Activated T-helper 2 cell treated with anti-CD3 and anti-CD28 coated beads, Interferon-gamma antibody, Interleukin-2, Interleukin-4, amounts not matched to agents 10 μg/mL and 5 μg/mL and 100 μg/mL, durations not matched to agents 14 hours and 24 hours and 36 hours (primary cell): ENCODE measurements at places on chromosomes 7 and 10. TPM values are rescaled to one million over a fixed set of nuclear protein-coding genes. Genes with fewer than 3 reads are reported as not detected.

The TIMM23 gene
- total RNA-seq, result 90.9 and 93.6 TPM in 2 replicates

GRCh38 chr10:11081408-11081807, 63.7 kb downstream of the CELF2 start:
- H3K4me3 ChIP-seq, result no peak overlapping the region
- H3K27me3 ChIP-seq, result peaks cover 42% of the 10 kb centered on the region
- H3K27ac ChIP-seq, result no peak overlapping the region

DNA sequence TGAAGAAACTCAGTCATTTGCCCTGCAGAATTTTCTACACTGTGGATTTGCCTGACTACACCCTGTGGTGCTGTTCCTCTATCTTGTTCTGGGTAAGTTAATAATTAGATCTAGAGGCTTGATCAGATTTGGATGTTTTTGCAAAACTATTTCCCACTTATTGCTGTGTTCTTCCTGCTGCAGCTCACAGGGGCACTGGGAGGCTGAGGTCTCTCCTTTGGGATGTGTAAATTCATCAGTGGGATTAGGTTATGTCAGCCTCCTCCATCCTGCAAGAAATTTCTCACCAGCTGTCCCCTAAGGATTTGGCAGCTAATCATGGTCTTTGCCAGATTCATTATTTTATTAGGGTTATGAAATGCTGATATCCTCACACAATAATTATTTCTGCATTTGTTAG, 148.1 kb upstream of the ZNF32 start:
- H3K27ac ChIP-seq, result no peak overlapping the region
- H3K4me3 ChIP-seq, result no peak overlapping the region
- no peaks in the 10 kb centered on the region for H3K36me3 ChIP-seq
- peaks cover 11% of the 10 kb centered on the region for H3K4me1 ChIP-seq
- peaks cover 40% of the 10 kb centered on the region for H3K27me3 ChIP-seq

DNA sequence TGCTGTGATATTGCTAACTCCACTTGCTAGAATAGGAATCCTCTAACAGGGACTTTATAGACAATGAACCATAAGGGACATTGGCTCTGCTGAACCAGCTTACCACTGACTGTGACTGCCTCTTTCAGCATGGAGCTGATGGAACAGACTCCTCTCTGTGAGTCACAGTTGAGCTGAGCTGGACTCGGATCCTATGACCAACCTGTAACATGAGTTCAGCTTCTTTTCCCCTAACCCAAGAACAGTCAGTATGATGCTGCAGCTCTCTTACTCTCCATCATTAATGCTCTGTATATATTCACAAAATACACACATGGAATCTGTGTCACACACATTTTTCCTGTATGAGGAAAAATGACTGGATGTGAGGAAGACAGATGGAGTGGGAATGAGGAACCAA, 177.9 kb upstream of the BET1 start:
- H3K36me3 ChIP-seq, result no peaks in the 10 kb centered on the region
- H3K4me1 ChIP-seq, result peaks cover 7% of the 10 kb centered on the region
- H3K4me3 ChIP-seq, result no peak overlapping the region
- no peak for DNase-seq
- H3K27me3 ChIP-seq, result peaks cover 3% of the 10 kb centered on the region

DNA sequence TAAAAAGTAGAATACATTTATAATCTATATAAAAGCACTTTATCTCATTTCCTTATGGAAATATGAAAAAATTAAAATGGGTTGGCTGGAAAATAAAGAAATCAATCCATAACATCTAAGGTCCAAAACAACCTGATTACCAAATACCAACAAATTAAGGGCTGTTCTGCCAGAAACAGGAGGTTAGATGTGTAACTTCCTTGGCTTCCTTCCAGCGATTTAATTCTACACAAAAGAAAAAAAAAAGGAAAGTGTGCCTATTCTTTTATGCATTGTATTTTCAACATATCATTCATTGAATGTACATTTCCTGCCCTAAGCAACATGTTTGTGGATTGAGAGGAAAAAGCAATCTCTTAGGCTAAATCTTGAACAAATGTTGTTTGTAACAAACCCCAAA, 36.2 kb upstream of the USP6NL start:
- no peak for DNase-seq
- H3K36me3 ChIP-seq, result no peaks in the 10 kb centered on the region
- H3K4me1 ChIP-seq, result no peaks in the 10 kb centered on the region

DNA sequence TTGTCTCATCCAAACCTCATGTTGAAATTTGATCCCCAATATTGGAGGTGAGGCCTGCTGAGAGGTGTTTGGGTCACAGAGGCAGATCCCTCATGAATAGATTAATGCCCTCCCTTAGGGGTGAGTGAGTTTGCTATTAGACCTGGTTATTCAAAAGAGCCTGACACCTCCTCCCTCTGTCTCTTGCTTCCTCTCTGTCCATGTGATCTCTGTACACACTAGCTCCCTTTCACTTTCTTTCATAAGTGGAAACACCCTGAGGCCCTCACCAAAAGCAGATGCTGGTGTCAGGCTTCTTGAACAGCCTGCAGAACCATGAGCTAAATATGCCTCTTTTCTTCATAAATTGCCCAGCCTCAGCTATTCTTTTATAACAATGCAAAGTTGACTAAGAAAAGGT, 447.1 kb downstream of the MDFIC start:
- DNase-seq, result no peak
- no peak overlapping the region for H3K4me3 ChIP-seq
- no peaks in the 10 kb centered on the region for H3K27me3 ChIP-seq
- no peaks in the 10 kb centered on the region for H3K4me1 ChIP-seq
- H3K27ac ChIP-seq, result no peak overlapping the region
- H3K36me3 ChIP-seq, result no peaks in the 10 kb centered on the region

GRCh38 chr7:77664715-77665114, 31.5 kb upstream of the RSBN1L start:
- no peak overlapping the region for H3K27ac ChIP-seq
- no peaks in the 10 kb centered on the region for H3K36me3 ChIP-seq
- no peak overlapping the region for H3K4me3 ChIP-seq
- no peaks in the 10 kb centered on the region for H3K27me3 ChIP-seq

DNA sequence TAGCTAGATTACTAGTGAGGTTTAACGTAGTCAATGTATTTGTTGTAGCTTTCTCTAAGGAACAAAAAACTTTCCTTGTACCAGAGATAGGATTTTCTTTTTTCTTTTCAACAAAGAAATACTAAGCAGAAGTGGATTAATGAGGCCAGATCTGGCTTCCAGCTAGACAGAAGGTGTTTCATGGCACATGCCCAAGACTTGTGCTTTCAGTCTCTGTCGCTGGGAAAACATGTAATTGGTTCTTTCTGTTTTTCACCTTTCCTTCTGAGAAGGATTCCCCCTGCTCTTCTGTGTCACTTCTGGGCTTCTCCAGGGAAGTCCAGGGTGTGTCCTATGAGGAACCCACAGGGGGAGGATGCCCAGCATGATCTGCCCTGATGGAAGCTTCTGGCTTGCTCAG, 492.2 kb downstream of the CCSER2 start:
- no peaks in the 10 kb centered on the region for H3K36me3 ChIP-seq
- no peak for DNase-seq
- no peaks in the 10 kb centered on the region for H3K27me3 ChIP-seq
- no peak overlapping the region for H3K27ac ChIP-seq
- no peaks in the 10 kb centered on the region for H3K4me1 ChIP-seq
- H3K4me3 ChIP-seq, result no peak overlapping the region

GRCh38 chr7:51140199-51141164, 176.1 kb downstream of the COBL start:
- no peak for DNase-seq
- no peaks in the 10 kb centered on the region for H3K36me3 ChIP-seq
- H3K27me3 ChIP-seq, result peaks cover 11% of the 10 kb centered on the region
- peaks cover 23% of the 10 kb centered on the region for H3K4me1 ChIP-seq
- H3K4me3 ChIP-seq, result no peak overlapping the region
- no peak overlapping the region for H3K27ac ChIP-seq

GRCh38 chr10:32161586-32161985, 105.4 kb upstream of the KIF5B start:
- H3K4me1 ChIP-seq, result no peaks in the 10 kb centered on the region
- H3K27ac ChIP-seq, result no peak overlapping the region
- no peak overlapping the region for H3K4me3 ChIP-seq
- no peaks in the 10 kb centered on the region for H3K36me3 ChIP-seq

DNA sequence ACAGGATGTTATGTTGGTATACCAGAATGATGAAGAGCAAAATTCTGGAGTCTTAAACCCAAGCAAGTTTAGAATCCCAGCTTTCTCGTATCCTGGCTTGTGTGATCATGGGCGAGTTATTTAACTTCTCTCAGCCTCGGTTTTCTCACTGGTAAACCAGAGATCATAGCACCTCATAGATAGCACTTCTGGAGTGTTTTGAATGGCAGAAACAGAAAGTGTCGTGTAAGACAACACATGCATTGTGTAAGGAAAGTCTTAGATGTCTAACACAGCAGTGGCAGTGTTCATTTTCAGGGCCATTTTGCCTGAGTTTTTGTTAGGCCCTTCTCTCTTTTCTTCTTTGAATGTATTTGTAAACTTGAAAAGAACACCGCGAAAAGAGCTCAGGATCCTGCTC, 465.1 kb downstream of the AUTS2 start:
- H3K4me3 ChIP-seq, result no peak overlapping the region
- no peaks in the 10 kb centered on the region for H3K27me3 ChIP-seq
- H3K4me1 ChIP-seq, result no peaks in the 10 kb centered on the region
- H3K27ac ChIP-seq, result no peak overlapping the region
- DNase-seq, result no peak
- no peaks in the 10 kb centered on the region for H3K36me3 ChIP-seq

The EFCAB10 gene
- total RNA-seq, result not detected in 2 replicates

- H3K27me3 ChIP-seq, result no peaks in the 10 kb centered on the region
- H3K4me3 ChIP-seq, result no peak overlapping the region
- H3K4me1 ChIP-seq, result peaks cover 13% of the 10 kb centered on the region
- H3K27ac ChIP-seq, result no peak overlapping the region
- no peak for DNase-seq
Measured at GRCh38 chr10:37860494-37861190, 3.2 kb upstream of the ZNF248 start.

DNA sequence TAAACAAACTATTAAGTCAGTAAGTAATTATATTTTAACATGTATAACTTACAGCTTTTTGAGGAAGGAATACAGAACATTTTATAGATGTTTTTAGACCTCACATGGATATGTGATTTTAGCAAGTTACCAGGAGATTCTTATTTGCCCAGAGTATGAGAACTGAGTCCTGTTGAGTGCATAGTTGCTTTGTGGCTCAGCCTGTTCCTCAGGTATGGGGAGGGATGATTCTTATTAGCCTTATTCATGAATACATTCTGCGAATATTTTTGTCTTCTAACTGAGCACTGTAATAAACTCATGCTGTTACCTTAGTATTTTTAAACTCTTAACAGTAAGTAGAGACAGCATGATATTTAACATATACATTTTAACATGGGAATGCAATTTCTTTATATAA, 17.9 kb downstream of the BTAF1 start:
- H3K4me1 ChIP-seq, result peaks cover 26% of the 10 kb centered on the region
- no peak overlapping the region for H3K4me3 ChIP-seq
- no peak overlapping the region for H3K27ac ChIP-seq

- H3K27ac ChIP-seq, result peak overlapping the region; percentile 23
- H3K4me1 ChIP-seq, result peaks cover 36% of the 10 kb centered on the region
- no peaks in the 10 kb centered on the region for H3K27me3 ChIP-seq
- H3K4me3 ChIP-seq, result no peak overlapping the region
- peak; percentile 20 for DNase-seq
Measured at GRCh38 chr7:30157204-30157603, 22.4 kb downstream of the MTURN start.

DNA sequence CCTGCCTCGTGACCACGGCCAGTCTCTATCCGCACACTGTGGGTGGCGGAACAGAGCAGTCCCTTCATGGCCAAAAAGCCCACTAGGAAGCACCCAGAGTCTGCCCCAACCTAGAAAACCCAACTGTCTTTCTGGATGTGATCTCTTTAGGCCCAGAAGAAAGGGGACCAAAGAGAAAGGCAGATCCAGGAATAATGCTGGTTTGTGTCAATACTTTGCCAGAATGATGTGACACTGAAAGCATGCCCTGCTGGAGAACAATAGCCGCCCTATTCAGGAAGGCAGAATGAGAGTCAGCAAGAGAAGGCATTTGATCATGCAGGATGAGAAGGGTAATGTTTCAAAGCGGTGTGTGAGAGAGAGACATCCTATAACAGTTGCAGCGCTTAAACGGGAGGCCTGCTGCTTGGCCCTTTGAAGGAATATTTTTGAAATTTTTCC, 274.7 kb downstream of the USP6NL start:
- no peak overlapping the region for H3K4me3 ChIP-seq
- H3K27me3 ChIP-seq, result no peaks in the 10 kb centered on the region
- H3K4me1 ChIP-seq, result peaks cover 23% of the 10 kb centered on the region
- no peak for DNase-seq

DNA sequence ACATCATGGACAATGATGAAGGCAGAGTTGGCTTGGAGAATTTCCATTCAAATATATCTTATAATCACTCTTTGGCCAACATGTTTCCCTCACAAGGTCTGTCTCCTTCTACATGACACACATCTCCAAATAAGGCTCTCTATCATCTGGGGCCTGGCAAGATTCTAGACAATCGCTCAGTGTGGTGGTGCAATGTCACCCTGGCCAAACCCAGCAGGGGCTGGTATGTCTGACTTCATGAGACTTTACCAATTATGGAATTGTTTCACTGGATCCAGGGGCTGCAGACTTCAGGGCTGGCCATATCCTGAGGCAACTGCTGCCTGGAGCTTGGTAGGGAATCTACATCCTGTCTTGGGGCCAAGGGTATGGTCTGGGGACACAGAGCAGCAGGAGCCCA, 319.0 kb downstream of the PLXNA4 start:
- no peak for DNase-seq
- H3K27me3 ChIP-seq, result no peaks in the 10 kb centered on the region
- no peak overlapping the region for H3K4me3 ChIP-seq
- H3K27ac ChIP-seq, result no peak overlapping the region
- H3K36me3 ChIP-seq, result no peaks in the 10 kb centered on the region

- no peaks in the 10 kb centered on the region for H3K27me3 ChIP-seq
- DNase-seq, result no peak
- peak overlapping the region; percentile 51 for H3K4me3 ChIP-seq
- H3K36me3 ChIP-seq, result peaks cover 71% of the 10 kb centered on the region
- peak overlapping the region; percentile 87 for H3K27ac ChIP-seq
- peaks cover 60% of the 10 kb centered on the region for H3K4me1 ChIP-seq
Measured at GRCh38 chr10:88901206-88901983, 21.4 kb downstream of the STAMBPL1 start.

DNA sequence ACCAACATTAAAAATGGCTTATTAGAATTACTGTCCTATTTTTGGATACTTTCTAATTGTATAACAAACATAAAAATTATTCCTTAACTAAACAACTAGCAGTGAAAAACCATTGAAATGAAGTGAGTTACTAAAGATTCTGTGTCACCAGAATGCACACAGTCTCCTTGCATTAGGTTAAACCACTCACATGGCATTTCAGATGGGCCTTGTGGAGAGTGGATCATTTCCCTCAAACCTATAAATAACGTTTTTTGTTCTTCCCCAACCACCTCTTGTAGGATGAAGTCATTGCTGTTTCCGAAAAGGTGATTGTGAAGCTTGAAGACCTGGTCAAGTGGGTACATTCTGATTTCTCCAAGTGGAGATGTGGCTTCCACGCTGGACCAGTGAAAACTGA, 38.4 kb downstream of the ARID5B start:
- H3K27ac ChIP-seq, result peak overlapping the region; percentile 47
- no peak for DNase-seq
- H3K36me3 ChIP-seq, result peaks cover 38% of the 10 kb centered on the region
